ENCODE measurements at places on chromosomes 16 and 17. TPM values are rescaled to one million over a fixed set of nuclear protein-coding genes. Genes with fewer than 3 reads are reported as not detected.

DNA sequence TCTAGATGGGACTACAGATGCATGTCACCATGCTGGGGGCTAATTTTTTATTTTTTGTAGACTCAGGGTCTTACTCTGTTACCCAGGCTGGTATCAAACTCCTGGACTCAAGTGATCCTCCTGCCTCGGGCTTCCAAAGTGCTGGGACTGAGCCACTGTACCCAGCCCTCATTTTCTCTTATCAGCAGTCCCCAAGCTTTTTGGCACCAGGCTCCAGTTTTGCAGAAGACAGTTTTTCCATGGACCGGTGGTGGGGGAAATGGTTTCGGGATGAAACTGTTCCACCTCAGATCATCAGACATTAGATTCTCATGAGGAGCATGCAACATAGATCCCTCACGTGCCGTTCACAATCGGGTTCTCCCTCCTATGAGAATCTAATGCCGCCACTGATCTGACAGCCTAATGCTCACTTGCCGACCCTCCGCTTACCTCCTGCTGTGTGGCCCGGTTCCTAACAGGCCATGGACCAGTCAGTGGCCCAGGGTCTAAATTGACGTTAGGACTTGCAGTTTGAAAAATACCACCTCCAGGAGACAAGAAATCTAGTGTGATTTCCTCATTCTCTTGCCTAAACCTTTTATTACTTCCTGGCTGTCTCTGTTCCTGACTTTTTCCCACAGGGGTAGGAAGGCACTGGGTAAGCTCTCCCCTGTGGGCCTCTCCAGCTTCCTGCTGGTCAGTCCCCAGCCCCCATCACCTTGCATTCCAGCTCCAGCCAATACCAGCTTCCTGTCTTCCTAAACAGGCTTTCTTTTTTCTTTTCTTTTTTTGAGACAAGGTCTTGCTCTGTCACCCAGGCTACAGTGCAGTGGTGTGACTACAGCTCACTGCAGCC is 9.3 kb upstream of the CNP start:
- no peak for DNase-seq

DNA sequence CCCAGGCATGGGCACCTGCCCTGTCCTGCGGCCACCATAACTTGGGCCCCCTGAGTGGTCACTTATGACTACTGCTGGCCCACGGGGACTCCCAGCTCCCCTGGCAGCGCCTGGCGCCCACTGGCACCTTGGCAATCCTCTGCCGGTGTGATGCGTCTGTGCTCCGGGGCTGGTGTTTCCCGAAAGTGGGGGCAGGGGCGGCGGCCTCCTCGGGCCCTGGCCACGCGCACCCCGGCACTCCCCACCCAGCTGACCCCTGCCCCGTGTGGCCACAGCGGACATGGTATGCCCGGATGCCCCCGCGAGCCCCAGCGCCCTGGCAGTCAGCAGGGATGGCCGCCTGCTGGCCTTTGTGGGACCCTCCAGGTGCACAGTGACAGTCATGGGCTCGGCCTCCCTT is 8.3 kb downstream of the WDR90 start:
- no peak for DNase-seq

- no peak for DNase-seq
Observed at GRCh38 chr17:3968015-3968414, 3.8 kb upstream of the ATP2A3 start.

- no peak for DNase-seq
Observed at GRCh38 chr16:5607169-5607568, 509.6 kb upstream of the EEF2KMT start.

The HSD17B2 gene
- polyA plus RNA-seq, result 0.27 TPM
